Stimulated activated CD4-positive, alpha-beta T cell treated with anti-CD3 and anti-CD28 coated beads, Interleukin-2, amount 100 ng/mL, for 4 hours (primary cell): ENCODE measurements at places on chromosomes 7 and 10.
A peak's percentile ranks its signal among the peaks of the same experiment; 100 is the strongest.

GRCh38 chr7:136012238-136012637, 35.1 kb upstream of the MTPN start:
- DNase-seq: no peak

GRCh38 chr10:7432884-7433726, 22.3 kb upstream of the SFMBT2 start:
- DNase-seq: no peak

GRCh38 chr7:7895004-7895650, 73.5 kb upstream of the GLCCI1 start:
- DNase-seq: no peak

- DNase-seq: no peak
These were observed 185.7 kb upstream of the ADO start for GRCh38 chr10:62618576-62619412.

GRCh38 chr10:98619446-98619845, 172.7 kb upstream of the HPS1 start:
- DNase-seq: no peak

DNA sequence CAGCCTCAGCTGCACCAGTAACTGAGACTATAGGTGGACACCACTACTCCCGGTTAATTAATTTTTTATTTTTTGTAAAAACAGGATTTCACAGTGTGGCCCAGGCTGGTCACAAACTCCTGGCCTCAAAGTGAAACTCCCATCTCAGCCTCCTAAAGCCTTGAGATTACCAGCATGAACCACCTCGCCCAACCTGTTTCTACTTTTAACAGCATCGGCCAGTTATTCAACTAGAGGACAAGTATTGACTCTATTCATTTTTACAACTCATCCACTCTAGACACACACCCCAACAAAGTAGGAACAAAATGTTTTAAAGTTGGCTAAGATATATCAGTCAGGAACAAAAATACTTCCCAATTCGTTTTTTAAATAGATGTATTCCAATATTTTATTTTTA, 334.8 kb downstream of the PARD3 start:
- no peak for DNase-seq

GRCh38 chr7:45446195-45446944, 127.8 kb upstream of the ADCY1 start:
- DNase-seq: no peak

GRCh38 chr7:147571436-147572185, 1019.0 kb upstream of the C7orf33 start:
- DNase-seq: no peak

DNA sequence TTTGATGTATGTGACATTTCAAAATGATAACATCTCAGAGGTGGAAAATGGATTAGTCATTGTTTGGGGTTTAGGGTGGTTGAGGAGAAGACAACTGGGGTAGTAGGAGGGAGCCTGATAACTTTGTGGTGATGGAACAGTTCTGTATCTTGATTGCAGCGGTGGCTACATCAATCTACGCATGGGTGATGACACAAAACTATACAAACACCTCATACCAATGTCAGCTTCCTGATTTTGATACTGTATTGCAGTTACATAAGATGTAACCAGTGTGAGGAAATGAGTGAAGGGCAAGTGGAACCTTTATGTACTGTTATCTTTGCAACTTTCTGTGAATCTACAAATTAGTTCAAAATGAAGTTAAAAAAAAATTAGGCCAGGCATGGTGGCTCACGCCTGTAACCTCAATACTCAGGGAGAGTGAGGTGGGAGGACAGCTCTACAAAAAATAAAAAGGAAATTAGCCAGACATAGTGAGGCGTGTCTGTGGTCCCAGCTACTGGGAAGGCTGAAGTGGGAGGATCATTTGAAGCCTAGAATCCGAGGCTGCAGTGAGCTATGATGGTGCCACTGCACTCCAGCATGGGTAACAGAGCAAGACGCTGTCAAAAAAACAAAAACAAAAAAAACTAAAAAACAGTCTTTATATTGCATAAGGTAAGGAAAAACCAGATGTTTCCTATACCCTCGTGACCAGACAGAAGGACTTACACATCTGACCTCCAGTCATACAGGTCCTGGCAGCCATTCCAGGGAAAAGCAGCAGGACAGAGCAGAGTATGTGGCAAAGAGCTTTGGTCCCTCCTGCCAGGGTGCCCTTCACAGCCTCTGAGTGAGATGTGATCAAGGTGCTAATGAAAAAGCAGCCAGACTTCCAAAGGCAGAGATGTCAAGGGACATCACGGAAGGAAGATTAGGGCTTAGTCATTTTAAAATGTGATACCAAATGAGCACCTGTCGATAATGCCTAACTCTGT, 50.8 kb downstream of the CYTH3 start:
- peak; percentile 37 for DNase-seq

DNA sequence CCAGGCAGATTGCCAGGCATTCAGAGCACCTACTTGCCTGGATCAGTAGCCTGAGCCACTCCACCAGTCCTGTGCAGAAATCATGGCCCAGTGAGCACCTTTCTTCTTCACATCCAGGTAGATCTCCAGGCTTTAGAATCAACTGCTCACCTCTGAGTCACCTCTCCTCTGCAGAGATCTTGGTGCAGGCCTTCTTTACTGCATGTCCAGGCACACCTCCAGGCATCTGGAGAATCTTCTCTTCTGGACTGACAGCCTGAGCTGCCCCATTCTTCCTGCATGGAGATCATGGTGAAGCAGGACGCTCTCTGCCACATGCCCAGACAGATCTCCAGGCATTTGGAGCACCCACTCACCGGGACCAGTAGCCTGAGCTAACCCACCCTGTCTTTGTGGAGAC, 894.5 kb upstream of the MBL2 start:
- DNase-seq: no peak

DNA sequence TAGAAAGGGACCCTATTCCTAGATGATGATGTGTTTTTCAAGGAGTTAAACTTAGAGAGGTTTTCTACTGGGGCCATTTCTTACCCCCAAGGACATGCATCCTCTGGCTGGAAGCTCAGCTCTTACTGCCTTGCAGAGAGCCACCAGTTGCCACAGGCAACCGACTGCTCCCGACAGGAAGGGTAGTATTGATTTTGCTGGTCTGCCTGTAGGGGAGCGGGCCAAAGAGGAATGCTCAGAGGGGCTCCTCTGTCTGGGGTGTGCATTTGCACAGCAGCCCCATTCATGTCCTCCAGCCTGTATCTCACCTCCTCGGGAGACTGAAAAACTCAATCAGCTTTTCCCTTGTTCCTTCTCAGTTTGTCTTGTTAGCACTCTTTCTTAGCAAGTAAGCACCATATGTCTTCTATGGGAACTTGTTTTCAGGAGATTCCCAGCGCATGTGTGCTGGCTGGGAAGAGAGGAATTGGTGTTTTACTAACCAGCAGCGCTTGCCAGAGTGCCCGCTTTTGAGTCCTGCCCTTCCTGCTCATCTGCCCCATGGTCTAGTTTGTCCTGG, 739.0 kb upstream of the GALNT17 start:
- DNase-seq: no peak
